ENCODE measurements at places on chromosomes 1 and 21. TPM values are rescaled to one million over a fixed set of nuclear protein-coding genes. Genes with fewer than 3 reads are reported as not detected.

DNA sequence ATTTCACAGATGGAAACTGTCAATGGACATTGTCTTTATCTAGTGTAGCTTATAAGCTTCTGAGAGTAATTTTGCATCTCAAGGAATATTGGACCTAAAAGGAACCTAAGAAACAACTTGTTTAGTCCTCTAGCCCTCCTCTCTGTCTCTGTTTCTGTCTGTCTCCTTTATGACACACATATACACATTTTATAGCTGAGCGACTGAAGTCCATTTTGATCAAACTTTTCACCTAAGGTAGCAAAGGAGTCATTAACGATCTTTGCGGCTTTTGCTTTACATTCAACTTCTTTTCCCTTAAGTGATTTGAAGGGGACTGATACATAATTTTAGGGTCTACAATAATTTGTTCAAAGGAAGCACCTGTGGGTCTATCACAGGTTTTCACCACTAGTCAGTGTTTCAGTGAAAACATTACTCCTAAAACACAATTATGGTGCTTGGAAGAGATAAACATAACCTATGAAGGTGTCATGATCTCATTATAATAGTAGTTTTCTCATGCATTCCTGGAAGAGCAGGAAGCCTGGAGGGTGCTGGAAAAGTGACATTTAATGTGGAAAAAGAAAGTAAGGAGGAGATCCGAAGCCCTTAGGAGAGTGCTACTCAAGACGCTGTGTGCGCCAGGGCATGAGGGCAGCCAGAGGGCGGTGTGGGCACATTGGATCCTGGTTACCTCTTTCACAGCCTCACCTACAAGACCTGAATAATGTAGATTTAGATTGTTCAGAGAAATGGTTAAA is 248.6 kb downstream of the DNM3 start:
- DNase-seq, result no peak

DNA sequence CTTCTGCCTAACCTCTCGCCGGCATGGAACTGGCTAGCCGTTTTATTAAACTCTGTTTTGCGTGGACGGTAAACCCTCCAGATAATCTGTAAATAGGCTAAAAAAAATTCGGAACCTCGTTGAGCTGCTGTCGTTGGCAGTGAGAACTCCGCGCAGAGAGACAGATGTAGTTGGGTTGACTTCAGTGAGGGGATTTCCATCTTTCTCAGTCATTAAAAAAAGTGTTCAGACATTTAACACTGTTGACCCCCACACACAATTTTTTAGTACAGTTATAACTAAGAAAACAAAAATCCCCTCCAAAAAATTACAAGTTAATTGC is 464 bp downstream of the PARK7 start:
- no peak for DNase-seq

DNA sequence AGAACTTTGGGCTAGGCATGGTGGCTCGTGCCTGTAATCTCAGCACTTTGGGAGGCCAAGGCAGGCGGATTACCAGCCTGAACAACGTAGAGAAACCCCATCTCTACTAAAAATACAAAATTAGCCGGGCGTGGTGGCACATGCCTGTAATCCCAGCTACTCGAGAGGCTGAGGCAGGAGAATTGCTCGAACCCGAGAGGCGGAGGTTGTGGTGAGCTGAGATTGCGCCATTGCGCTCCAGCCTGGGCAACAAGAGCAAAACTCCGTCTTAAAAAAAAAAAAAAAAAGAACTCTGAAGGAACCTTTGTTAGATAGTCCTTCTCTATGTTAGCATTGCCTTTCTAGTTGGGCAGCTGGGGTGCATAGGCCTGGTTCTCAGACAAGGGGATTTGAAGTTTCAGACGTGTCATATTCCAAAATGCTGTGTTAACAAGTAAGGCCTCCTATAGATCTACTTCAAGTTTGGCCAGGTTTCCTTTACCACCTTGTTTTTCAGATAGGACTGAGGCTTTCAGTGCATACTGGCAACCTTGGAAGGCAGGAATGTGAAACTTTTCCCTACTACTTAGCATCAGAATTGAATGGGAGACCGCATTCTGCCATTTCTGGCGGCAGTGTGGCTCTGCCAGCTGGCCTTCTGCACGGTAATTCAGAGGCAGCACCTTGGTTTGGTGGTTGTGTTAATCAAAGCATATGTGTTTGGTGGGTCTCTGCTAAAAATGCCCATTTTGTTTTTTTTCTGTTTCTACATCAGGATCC is 6.1 kb downstream of the UQCRH start:
- DNase-seq, result no peak

The CD1B gene
- polyA plus RNA-seq, result not detected

DNA sequence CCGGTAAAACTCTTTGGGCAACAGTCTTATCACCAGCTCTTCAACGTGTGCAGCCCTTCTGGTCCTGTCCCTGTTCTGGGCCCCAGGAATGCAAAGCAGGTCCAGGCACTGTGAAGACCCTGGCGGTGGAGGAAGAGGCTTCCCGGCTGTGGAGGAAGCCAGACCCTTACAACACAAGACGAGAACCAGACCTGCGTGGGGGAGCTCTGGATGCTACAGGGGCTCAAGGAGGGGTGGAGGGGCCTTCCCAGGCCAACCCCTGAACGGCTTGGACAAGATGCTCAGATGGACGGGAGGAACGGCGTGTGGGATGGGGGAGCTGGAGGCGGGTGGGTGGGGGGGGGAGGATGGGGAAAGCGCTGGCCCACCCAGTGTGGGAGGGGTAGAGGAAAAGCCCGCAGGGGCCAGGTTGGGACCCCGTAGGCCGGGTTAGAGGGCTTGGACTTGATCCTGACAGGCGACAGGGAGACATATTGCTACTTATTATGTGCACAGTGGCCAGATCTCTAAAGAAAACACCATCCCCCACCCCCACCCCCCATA is 5.1 kb upstream of the OLIG2 start:
- DNase-seq, result no peak

The GUCA2B gene
- not detected for polyA plus RNA-seq

The METTL25B gene
- 20.7 TPM for polyA plus RNA-seq

The GCSAML gene
- 0.11 TPM for polyA plus RNA-seq

The LRRC71 gene
- polyA plus RNA-seq, result 1.2 TPM

- DNase-seq, result no peak
Observed at GRCh38 chr1:111733183-111733991, 5.8 kb downstream of the INKA2 start.

DNA sequence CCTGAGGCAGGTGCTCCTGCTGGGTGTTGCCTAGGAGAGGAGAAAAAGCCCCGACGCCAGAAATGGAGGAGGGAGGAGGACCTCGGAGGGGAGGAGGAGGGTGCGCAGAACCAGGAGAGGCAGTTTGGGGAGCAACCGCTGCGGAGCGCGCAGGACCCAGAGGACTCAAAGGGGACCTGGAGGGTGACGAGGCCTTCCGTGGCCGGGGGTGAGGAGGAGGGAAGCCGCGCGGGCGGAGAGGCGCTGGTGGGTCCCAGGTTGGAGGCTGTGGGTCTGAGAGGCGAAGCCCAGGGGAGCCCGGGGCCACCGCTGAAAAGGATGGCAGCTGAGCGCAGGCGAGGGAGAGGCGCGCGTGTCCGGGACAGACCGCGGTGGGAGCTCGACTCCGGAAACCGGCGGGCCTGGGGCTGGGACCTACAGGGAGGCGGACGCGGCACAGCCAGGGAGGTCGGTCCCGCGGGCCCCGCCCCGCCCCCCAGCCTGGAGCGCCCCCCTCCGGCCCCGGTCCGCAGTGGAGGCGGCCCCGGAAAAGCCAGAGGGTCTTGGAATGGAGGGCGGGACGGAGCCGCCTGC is 15.1 kb downstream of the RNF223 start:
- no peak for DNase-seq

- no peak for DNase-seq
Observed at GRCh38 chr1:174110053-174110452, 49.3 kb upstream of the RABGAP1L start.

The MAP1LC3C gene
- 13.8 TPM for polyA plus RNA-seq

- peak; percentile 6 for DNase-seq
Observed at GRCh38 chr1:88275259-88275862, 408.7 kb upstream of the PKN2 start.

DNA sequence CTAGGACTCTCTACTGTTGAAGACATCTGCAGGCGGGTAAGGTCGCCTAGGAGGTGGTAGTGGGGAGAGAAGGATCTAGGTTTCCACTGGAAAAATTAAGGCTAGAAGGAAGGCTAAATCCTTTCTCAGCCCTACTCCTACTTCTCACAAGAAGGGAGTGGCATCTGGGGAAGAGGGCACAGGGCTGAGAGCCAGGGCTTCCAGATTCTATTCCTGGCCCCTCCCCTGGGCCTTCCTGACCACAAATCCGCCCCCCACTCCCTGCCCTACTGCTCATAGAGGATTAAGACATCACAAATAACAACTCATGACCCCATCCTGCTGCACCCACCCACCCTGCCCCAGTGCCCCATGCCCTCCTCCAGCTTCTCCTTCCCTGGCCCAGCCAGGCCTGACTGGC is 2.5 kb downstream of the PHLDA3 start:
- DNase-seq, result no peak

GRCh38 chr21:26397545-26397944 is 175.5 kb downstream of the CYYR1 start:
- no peak for DNase-seq

- no peak for DNase-seq
Observed at GRCh38 chr1:160789051-160789701, 6.8 kb upstream of the LY9 start.

DNA sequence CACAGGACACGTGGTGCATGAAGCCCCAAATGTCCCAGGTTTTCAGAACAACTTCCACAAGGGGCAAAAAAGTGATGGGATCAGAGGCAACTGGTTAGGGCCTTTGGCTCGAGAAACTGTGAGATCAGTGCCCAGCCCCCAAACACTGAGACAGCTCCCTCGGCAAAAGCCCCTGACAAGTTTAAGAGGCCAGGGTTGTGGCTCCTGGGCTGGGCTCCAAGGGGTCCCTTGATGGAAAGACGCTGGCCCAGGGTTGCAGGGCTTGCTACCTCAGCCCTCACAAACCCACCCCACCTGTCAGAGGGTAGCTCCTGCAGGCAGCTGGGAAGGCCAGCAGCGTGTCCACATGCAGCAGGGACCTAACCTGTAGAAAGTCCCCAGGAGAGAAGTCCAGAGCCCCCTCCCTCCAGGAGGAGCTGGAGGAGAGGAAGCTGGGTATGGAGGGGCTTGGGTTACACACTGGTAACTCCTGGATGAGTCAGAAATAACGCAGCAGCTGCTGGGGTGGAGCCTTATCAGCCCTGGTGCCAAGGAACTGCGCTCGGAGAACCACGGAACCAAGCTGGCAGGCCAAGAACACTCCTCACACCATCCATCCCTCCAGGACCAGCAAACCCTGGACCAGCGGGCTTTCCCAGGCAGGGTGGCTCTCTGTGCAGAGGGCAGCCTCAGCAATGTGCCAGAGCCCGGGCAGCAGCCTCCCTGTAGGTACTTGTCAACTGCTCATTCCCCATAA is 37.5 kb downstream of the CTNNBIP1 start:
- DNase-seq, result no peak

DNA sequence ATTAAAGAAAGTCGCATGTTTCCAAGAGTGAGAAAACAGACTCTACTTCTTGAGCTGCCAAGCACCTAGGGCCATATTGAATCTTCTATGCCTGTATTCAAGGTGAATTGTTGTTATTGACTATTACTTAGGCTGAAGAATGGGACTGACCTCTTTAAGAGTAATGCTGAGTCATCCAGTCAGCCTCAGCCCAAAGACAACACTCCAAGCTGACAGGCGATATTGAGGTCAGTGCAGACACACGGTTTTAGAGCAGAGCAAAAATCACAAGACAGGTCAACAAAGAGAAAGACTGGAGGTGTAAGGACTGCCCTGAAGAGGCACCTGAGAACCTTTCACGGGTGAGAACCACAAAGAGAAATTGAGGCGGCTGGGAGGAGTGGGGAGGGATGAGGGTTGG is 146.9 kb downstream of the MIS18A start:
- no peak for DNase-seq

The NT5C1A gene
- 9.0 TPM for polyA plus RNA-seq
